ENCODE measurements at places on chromosomes 12 and 14.

GRCh38 chr12:91818227-91819131 is 327.2 kb downstream of the BTG1 start:
- DNase-seq: no peak

DNA sequence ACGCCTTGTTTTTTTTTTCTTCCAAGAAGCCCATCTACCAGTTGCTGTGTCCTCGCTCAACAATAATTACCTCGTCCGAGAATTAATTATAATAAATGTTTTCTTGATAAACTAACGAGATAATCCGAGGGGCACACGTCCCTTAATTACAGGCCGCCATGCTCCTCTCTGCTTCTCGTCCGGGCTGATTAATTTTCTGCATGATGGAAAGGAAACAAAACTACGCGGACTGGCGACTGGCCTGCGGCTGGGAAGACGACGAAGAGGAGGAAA is 2.2 kb downstream of the OTX2 start:
- no peak for DNase-seq

DNA sequence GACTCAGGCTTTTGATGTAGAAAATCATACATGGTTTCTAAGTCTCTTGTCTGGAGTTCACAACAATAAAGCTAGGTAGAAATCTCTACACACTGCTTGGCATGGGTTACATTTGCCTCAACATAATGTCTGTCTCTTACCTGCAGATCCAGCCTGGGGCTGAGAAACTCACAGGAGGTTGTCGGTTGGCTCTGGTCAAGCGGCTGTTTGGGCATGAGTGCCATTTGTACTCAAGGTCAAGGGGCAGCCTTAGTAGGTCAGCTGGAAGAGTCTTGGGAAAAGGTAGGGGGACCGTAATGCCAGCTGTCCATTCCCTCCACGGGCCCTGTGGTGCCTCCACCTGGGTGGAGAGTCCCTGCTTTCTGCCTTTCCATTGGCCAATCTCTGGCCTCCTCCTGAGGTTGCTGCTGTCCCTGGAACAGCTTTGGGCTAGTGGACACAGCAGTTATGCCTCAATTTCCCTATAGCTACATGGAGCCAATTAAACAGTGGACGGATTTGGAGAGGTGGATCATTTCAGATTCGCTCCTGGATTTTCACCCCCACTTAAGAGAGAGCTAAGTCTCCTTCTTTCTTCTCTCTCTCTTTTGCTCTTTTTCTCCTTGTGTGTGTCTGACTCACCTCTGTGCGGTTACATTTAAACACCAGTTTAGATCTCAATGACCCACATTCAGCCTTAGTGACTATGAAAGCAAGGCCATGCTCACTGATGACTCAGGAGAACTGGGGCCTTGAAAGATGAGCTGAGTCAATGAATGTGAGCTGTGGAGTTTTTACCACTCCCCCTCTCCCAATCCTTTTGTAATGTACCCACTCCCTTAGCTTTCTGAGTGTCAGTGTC is 132.8 kb upstream of the HIF1A start:
- no peak for DNase-seq

DNA sequence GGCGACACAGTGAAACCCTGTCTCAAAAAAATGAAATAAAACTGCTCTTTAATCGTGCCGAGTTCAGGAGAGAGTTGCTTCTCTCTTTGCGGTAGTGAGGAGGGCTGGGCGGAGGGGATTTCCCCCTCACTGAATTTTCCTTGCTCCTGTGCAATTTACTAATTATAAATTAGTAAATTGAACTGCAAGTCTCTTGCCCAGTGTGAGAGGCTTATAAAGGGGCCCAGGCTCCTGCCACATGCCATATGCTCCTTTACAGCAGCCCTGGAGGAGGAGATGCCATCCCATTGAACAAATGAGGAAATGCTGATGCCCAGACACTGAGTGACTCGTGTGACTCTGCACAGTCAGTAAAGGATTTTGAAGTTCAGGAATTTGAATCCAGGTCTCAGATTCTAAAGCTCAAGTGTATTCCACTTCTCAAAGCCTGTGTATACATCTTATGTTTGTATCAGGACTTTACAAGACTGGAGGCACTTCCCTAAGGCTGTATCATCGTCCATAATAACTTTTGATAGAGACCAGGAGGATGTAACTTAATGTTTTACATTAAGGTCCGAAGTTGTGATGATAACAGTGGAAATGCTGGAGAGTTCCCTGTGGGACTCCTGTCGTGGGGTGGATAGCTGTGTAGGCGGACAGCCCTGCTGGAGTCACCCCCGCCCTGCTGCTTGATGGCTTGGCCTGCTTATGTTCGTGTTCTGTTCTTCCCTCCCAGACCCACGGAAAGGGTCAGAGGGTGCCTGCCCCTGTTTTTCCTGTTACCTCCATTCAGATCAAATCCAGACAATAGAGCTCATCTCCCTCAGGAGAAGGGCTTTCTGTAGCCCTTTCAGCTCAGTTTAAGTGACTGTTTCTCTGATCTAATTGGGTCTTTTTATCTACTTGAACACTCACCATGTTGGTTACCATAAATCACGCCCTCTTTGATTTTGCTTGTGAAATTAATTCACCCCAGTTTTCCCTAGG is 13.9 kb downstream of the PELI2 start:
- no peak for DNase-seq

GRCh38 chr12:112025808-112026375 is 12.7 kb downstream of the ERP29 start:
- no peak for DNase-seq

- no peak for DNase-seq
Measured at GRCh38 chr12:67088401-67089118, 180.6 kb upstream of the CAND1 start.

DNA sequence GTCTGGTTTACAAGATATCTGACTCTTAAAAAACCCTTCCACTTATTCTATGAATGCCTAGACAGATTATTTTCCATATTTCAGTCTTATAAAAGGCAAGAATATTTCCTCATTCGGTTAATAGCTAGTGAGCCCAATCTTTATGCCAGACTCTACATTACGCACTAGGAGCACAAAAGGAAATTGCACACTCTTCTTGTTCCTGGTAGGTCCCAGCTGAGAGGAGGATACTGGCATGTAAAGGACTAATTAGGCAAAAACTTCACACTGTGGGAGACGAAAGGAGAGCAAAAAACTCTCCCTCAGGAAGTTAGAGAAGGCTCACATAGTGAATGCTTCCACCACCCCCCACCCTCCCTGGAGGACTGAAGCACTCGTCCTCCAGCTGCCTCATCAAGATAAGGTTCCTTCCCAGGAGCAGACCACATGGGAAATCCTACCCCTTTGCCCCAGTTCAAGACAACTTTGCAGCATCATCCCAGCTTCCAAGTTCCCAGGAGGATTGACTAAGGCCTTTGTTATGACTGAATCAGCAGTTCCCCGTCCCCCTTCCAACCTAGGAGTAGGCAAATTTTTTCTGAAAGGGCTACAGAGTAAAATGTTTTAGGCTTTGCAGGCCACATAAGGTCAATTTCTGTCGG is 14.5 kb downstream of the CAPZA3 start:
- peak; percentile 29 for DNase-seq

- DNase-seq: no peak
Measured at GRCh38 chr12:55929306-55929791, 1.6 kb upstream of the DGKA start.

GRCh38 chr14:94936401-94936892 is 166.5 kb upstream of the GSC start:
- no peak for DNase-seq

DNA sequence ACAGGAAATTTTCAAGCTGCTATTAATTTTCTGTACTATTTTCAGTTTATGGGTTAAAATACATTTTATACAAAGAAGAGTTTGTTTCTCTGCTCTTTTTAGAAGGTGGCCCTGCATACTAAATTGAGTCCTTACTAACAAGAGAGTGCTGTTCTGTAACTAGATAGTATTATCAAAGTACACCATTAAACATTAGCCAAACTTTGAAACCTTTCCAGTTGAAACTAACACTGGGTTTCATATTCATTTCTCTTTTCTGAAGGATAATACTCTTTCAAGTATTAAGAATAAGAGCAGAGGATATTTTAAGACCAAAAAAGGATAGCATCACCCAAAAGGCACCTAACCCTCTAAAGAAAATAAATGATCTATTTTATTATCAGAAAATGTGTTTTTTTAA is 47.2 kb downstream of the PEBP1 start:
- DNase-seq: no peak

DNA sequence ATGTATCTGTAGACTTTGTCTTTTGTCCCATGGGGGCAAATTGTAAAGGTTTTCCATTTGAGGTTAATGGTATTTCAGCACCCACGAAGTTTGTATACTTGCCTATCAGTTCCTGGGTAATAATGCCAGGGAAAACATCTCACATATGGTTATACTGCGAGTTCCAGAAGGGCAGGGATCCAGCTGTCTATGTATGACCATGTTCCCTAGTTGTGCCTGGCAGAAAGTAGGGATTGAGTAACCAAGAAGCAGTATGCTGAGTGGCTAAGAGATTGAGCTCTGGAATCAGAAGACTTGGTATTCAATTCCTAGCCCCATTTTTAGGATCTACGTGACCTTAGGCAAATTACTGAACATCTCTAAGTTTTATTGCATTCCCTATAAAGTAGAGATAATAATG is 173.2 kb upstream of the PWP1 start:
- DNase-seq: no peak

- DNase-seq: no peak
Measured at GRCh38 chr14:102264355-102264754, 40.6 kb downstream of the MOK start.

GRCh38 chr12:132021965-132022364 is 72.2 kb downstream of the EP400 start:
- DNase-seq: no peak

- DNase-seq: no peak
Measured at GRCh38 chr12:32944195-32944594, 47.6 kb upstream of the PKP2 start.

DNA sequence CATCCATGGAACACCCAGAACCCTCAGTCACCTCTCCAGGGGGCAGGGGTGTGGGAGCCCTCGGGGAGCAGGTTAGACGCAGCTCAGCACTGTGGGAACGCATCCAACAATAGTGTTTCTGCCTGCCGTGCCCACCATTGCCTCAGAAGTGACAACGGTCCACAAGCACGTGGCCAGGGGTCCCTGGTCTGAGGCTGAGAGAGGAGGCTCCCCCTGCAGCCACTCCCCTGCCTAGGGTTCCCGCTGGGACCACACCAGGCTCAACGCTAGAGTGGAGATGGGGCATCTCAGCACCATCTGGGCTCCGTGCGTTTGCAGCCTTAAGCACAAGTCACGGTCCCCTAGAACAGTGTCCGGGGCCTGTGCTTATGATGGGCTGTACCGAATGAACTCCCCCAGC is 62.7 kb downstream of the TESC start:
- no peak for DNase-seq

DNA sequence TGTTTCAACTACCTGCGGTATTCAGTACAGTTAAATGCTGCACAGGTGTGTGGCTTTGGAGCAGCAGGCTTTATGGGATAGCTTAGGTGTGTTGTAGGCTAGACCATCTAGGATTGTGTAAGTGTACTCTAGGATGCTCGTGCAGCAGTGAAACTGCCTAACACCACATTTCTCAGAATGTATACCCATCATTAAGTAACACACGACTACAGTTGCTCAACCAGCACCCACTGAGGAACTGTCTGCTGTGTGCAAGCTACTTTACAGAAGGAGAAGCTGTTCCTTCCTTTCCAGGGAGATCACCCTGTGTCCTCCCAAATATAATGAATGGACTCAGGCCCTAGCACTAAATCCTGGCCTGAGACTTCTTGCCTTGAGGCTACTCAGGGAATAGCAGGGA is 94.8 kb downstream of the SLC24A4 start:
- DNase-seq: no peak

DNA sequence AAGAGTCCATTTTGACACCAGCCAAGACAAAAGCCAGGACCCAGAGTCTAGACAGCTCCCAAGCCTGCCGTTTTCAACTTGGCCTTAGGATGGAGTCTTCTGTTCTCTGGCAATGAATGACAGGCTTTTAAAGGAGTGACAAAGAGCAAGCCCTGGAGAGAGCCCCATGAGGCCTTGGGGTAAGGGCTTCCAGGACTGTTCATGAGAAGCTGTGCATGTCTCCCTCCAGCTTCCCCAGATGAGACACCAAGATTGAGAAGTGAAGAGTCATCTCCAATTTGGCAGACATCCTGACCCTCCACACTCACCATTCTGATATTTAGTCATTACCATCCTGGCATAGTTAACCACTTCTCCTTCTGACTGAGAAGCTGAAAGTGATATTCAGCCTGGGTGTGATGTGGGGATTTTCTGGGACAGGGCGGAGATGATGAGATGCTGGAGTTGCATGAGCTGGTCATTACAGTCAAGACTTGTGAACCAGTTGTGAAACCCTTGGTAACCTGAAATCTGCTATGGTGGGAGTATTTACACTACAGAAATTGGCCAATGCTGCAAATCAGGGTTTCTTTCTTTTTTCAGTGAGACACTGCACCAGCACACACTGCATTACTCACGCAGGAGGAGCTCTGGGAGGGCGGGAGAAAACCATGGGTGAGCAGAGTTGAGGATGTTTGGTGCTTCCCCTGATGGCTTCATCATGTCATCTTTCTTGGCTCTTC is 77.8 kb downstream of the VCPKMT start:
- no peak for DNase-seq

DNA sequence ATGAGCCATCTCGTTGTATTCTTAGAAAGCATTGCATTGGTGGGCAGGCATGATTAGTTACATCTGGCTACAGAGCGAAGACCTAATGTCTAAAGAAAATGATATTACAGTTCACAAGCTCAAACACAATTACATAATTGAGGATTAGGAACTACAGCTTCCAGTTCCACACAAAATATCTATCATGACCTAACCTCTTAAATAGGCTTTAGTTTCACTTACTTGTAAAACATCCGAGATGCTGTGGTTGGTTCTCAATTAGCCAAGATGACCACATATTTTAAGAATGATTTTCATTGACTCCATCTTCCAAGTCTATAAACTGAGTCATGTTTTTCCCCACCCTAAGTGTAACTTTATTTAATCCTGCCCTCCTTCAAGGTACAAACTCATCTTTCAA is 69.5 kb downstream of the LRIG3 start:
- DNase-seq: no peak

GRCh38 chr12:30416631-30417030 is 279.0 kb downstream of the IPO8 start:
- no peak for DNase-seq

DNA sequence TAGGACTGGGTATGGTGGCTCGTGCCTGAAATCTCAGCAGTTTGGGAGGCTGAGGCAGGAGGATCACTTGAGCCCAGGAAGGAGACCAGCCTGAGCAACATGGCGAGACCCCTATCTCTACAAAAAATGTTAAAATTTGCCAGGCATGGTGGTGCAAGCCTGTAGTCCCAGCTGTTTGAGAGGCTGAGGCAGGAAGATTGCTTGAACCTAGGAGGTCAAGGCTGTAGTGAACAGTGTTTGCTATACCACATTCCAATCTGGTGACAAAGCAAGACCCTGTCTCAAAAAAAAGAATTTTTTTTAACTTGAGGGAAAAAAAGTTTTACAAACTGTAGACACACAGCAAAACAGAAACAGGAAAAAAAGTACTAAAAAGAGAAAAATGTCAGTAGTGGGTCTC is 2.3 kb upstream of the MAP3K9 start:
- DNase-seq: no peak

Measured in iPS-NIHi11 (cell line).